ENCODE measurements at places on chromosomes 11 and 22.

- H3K4me3 ChIP-seq = no peak overlapping the region
- H3K4me1 ChIP-seq = no peaks in the 10 kb centered on the region
- H3K36me3 ChIP-seq = no peaks in the 10 kb centered on the region
- DNase-seq = peak; percentile 41
- H3K27ac ChIP-seq = no peak overlapping the region
These were observed 70.2 kb downstream of the CTTN start for GRCh38 chr11:70468256-70469195.

DNA sequence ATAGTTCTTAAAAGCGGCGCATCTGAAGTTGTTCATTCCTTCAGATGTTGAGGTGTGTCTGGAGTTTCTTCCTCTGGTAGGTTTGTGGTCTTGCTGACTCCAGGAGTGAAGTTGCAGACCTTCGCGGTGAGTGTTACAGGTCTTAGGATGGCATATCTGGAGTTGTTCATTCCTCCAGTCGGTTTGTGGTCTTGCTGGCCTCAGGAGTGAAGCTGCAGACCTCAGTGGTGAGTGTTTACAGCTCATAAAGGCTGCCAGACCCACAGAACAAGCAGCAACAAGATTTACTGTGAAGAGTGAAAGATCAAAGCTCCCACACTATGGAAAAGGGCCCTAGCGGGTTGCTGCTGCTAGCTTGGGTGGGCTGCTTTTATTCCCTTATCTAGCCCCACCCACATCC, 201.7 kb upstream of the PDGFD start:
- H3K36me3 ChIP-seq = no peaks in the 10 kb centered on the region
- no peak overlapping the region for H3K4me3 ChIP-seq
- H3K27me3 ChIP-seq = no peaks in the 10 kb centered on the region
- DNase-seq = no peak

- H3K27ac ChIP-seq = no peak overlapping the region
- H3K36me3 ChIP-seq = no peaks in the 10 kb centered on the region
- no peak for DNase-seq
- H3K4me1 ChIP-seq = no peaks in the 10 kb centered on the region
- no peak overlapping the region for H3K4me3 ChIP-seq
- no peaks in the 10 kb centered on the region for H3K27me3 ChIP-seq
These were observed 35.1 kb upstream of the WNT11 start for GRCh38 chr11:76241243-76242000.

DNA sequence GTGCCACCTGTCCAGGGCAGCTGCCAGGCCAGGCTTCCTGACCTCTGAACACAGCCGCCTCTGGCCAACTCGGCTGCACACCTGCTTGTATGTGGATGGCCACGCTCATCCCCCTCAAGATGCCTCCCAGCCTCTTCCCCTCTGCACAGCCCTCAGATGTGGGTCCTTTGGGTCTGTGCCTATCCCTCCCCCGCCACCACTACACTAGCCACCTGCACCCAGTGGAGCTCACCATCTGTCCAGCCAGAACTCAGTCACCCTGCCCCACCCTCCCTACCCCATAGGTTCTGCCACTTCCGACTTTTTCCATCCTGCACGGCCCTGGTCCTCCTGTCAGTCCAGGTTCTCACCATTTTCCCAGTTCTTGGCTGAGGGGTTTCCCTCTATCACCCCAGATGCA, 44.6 kb downstream of the PHF21B start:
- no peak overlapping the region for H3K27ac ChIP-seq
- DNase-seq = no peak
- no peak overlapping the region for H3K4me3 ChIP-seq

- peaks cover 1% of the 10 kb centered on the region for H3K36me3 ChIP-seq
- H3K4me3 ChIP-seq = peak overlapping the region; percentile 72
- H3K4me1 ChIP-seq = peaks cover 3% of the 10 kb centered on the region
- H3K27me3 ChIP-seq = no peaks in the 10 kb centered on the region
- H3K27ac ChIP-seq = no peak overlapping the region
These were observed 1.0 kb downstream of the VWCE start for GRCh38 chr11:61293867-61294716.

DNA sequence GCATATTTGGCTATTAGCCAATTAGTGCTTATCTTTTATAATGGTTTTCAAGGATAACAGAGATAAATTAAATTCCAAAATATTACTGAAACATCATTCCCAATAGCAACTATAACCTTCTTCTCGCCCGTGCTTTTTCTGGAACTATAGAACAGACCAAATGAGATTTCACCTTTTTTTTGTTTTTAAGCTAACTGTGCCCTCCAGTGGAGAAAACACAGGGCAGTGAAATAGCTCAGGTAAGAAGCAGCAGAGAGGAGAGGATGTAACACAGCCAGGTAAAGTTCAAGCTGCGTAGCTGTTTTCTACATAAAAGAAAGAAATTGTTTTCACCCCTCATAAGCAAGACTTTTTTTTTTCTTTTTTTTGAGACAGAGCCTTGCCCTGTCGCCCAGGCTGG, 28.2 kb downstream of the HSD17B12 start:
- DNase-seq = no peak
- H3K27ac ChIP-seq = no peak overlapping the region
- peaks cover 2% of the 10 kb centered on the region for H3K36me3 ChIP-seq

GRCh38 chr22:37045958-37046357, 5.6 kb upstream of the KCTD17 start:
- no peaks in the 10 kb centered on the region for H3K27me3 ChIP-seq
- H3K4me1 ChIP-seq = no peaks in the 10 kb centered on the region
- DNase-seq = peak; percentile 54
- no peak overlapping the region for H3K27ac ChIP-seq

- H3K27ac ChIP-seq = no peak within 1 kb of the TSS
- H3K27me3 ChIP-seq = no peaks in the 10 kb centered on the region
- no peak within 1 kb of the TSS for H3K4me3 ChIP-seq
- H3K4me1 ChIP-seq = no peaks in the 10 kb centered on the region
- DNase-seq = no peak
- H3K36me3 ChIP-seq = no peaks in the 10 kb centered on the region
These were observed at the start of gene FREY1 for GRCh38 chr11:45906965-45907611. Gene FREY1 (minus strand): TSS chr11:45907271. CDS start chr11:45907245, 26 bp downstream.

GRCh38 chr11:124068601-124069110, 27.5 kb upstream of the OR10G7 start:
- peak; percentile 94 for DNase-seq
- no peak overlapping the region for H3K4me3 ChIP-seq
- H3K27me3 ChIP-seq = no peaks in the 10 kb centered on the region
- no peaks in the 10 kb centered on the region for H3K36me3 ChIP-seq

DNA sequence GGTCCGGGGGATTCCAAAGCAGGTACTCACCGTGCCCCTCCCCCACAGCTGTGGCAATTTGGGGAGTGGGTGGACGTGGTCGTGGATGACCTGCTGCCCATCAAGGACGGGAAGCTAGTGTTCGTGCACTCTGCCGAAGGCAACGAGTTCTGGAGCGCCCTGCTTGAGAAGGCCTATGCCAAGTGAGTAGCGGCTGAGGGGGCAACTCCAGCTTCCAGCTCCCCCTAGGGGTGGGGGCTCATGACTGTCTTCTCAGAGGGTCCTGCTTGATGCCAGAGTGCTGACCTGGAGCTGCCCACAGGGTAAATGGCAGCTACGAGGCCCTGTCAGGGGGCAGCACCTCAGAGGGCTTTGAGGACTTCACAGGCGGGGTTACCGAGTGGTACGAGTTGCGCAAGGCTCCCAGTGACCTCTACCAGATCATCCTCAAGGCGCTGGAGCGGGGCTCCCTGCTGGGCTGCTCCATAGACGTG, 4.2 kb downstream of the CAPN1 start:
- peaks cover 14% of the 10 kb centered on the region for H3K36me3 ChIP-seq
- H3K27ac ChIP-seq = no peak overlapping the region
- DNase-seq = no peak
- H3K4me3 ChIP-seq = no peak overlapping the region
- H3K4me1 ChIP-seq = peaks cover 11% of the 10 kb centered on the region

- peaks cover 12% of the 10 kb centered on the region for H3K4me1 ChIP-seq
- DNase-seq = peak; percentile 98
- H3K36me3 ChIP-seq = no peaks in the 10 kb centered on the region
These were observed 93.8 kb downstream of the MIAT start for GRCh38 chr22:26751217-26751616.

GRCh38 chr22:17570851-17571631, 7.7 kb downstream of the SLC25A18 start:
- no peak overlapping the region for H3K4me3 ChIP-seq
- H3K27me3 ChIP-seq = no peaks in the 10 kb centered on the region
- no peak overlapping the region for H3K27ac ChIP-seq
- peak; percentile 40 for DNase-seq
- no peaks in the 10 kb centered on the region for H3K36me3 ChIP-seq

DNA sequence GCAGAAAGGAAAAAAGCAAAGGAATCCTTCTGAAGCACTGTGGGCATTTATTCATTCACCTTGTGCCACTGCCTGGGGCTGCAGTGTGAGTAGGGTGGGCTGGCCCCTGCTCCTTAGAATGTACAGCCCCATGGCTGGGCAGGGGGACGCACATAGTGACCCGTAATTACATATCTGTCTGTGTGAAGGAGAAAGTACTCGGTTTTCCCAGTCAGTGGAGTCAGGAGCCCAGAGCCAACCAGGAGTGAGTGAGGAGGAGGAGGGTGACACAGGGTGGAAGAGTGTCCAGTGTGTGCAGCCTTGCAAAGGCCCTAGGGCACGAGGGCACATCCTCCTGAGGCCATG, 91.9 kb downstream of the CDKN1C start:
- no peaks in the 10 kb centered on the region for H3K27me3 ChIP-seq
- H3K36me3 ChIP-seq = no peaks in the 10 kb centered on the region

- no peaks in the 10 kb centered on the region for H3K27me3 ChIP-seq
- H3K4me1 ChIP-seq = peaks cover 5% of the 10 kb centered on the region
- no peak overlapping the region for H3K27ac ChIP-seq
- DNase-seq = no peak
- no peak overlapping the region for H3K4me3 ChIP-seq
These were observed 163.2 kb upstream of the NARS2 start for GRCh38 chr11:78737891-78738290.

- no peak for DNase-seq
- no peaks in the 10 kb centered on the region for H3K27me3 ChIP-seq
- no peaks in the 10 kb centered on the region for H3K36me3 ChIP-seq
These were observed 33.4 kb downstream of the SERPINH1 start for GRCh38 chr11:75595429-75595828.

GRCh38 chr11:2538951-2539350, 94.1 kb downstream of the KCNQ1 start:
- no peak overlapping the region for H3K27ac ChIP-seq
- no peaks in the 10 kb centered on the region for H3K36me3 ChIP-seq
- no peak for DNase-seq
- H3K4me3 ChIP-seq = no peak overlapping the region
- H3K27me3 ChIP-seq = no peaks in the 10 kb centered on the region

- no peak overlapping the region for H3K27ac ChIP-seq
- H3K4me3 ChIP-seq = no peak overlapping the region
- peak; percentile 92 for DNase-seq
- peaks cover 16% of the 10 kb centered on the region for H3K4me1 ChIP-seq
- no peaks in the 10 kb centered on the region for H3K36me3 ChIP-seq
These were observed 22.7 kb upstream of the GRAMD1B start for GRCh38 chr11:123407130-123407995.

- DNase-seq = no peak
- no peak overlapping the region for H3K27ac ChIP-seq
These were observed 22.0 kb downstream of the MFNG start for GRCh38 chr22:37464181-37464580.

GRCh38 chr11:44944181-44944852, 6.4 kb downstream of the TP53I11 start:
- H3K27ac ChIP-seq = no peak overlapping the region
- DNase-seq = peak; percentile 74
- H3K4me3 ChIP-seq = no peak overlapping the region
- H3K36me3 ChIP-seq = no peaks in the 10 kb centered on the region
- peaks cover 4% of the 10 kb centered on the region for H3K4me1 ChIP-seq

- H3K4me1 ChIP-seq = no peaks in the 10 kb centered on the region
- H3K4me3 ChIP-seq = no peak overlapping the region
- no peak for DNase-seq
- no peaks in the 10 kb centered on the region for H3K36me3 ChIP-seq
- no peaks in the 10 kb centered on the region for H3K27me3 ChIP-seq
These were observed 26.0 kb downstream of the SLC22A6 start for GRCh38 chr11:62958547-62959421.

DNA sequence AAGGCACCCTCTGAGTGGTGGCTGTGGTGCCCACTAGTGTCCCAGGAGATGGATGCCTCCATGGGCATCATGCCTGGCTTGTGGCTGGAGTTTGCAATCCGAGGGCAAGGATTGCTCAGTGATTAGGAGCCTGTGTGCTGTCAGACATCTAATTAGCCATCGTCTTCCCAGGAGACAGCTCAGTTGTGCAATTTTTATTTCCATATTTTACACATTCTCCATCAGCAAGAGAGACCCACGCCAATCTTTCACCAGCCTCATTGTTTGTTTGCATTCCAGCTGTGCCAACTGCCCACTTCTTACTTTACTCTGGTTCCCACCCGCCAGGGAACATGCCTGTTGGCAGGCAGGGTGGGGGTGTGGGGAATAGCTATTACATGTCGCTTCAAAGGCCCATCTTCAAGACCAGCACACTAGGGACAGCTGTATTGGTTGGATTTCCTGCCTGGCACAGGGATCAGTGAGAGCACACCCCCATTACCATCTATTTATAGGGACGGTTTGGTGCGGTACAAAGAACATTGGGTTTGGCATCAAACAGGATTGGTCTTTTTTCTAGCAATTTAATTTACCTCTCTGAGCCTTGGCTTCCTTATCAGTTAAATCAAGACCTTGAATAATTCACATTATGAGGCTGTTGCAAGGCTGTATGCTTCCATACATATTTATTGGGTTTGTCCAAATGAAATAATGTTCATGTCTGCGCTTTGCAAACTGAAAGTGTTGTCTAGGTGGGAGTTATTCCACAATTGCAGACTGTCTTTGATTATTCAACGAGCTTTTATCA, 80.7 kb upstream of the NAV2 start:
- no peaks in the 10 kb centered on the region for H3K4me1 ChIP-seq
- no peak overlapping the region for H3K27ac ChIP-seq
- no peak overlapping the region for H3K4me3 ChIP-seq
- no peaks in the 10 kb centered on the region for H3K27me3 ChIP-seq
- DNase-seq = no peak
- no peaks in the 10 kb centered on the region for H3K36me3 ChIP-seq

- DNase-seq = no peak
- H3K4me3 ChIP-seq = no peak overlapping the region
- no peaks in the 10 kb centered on the region for H3K27me3 ChIP-seq
These were observed 40.6 kb upstream of the TNRC6B start for GRCh38 chr22:40137132-40137531.

GRCh38 chr11:34139346-34139745, 33.9 kb downstream of the NAT10 start:
- H3K36me3 ChIP-seq = peaks cover 44% of the 10 kb centered on the region
- H3K4me3 ChIP-seq = no peak overlapping the region
- no peak for DNase-seq
- H3K27ac ChIP-seq = no peak overlapping the region
- H3K27me3 ChIP-seq = no peaks in the 10 kb centered on the region

DNA sequence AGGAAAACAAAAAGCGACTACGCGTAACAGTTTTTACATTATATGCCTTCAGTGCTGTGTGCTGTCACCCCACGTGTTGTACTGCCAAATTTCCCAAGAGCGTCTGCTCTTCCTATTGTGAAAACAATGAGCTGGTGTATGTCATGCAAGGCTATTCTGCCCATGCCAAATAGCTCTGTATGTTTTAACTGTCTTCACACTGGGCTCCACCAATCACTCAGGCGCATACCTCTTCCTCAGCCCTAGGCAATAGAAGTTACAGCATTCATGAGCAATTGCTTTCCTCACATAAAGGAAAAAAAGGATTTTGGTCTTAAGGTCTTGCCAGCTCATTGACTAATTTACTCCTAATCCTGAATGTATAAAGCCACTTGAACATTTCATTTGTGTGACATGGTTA, 606.8 kb downstream of the NTM start:
- H3K4me3 ChIP-seq = no peak overlapping the region
- DNase-seq = peak; percentile 85
- no peaks in the 10 kb centered on the region for H3K27me3 ChIP-seq
- no peaks in the 10 kb centered on the region for H3K36me3 ChIP-seq
- H3K27ac ChIP-seq = no peak overlapping the region
- H3K4me1 ChIP-seq = no peaks in the 10 kb centered on the region
